NT2/D1 (cell line): ENCODE measurements at places on chromosomes 3 and 15.

DNA sequence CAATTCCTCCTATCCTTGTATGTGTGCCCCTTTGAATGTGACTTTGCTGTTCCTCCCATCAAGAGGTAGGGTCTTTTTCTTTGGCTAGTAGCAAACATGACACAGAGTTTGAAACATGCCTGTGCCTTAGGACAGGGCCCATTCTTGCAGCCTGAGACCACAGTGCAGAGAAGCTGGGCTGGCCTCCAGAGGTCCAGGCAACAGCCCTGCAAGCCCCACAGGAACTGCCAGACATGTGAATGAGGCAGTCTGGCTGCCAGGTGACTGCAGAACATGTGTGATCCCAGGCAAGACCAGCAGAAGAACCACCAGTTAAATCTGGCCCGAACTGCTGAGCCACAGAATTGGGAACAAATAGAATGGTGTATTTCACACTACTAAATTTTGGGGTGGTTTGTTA lies 1.2 kb upstream of the HGD start:
- no peak for DNase-seq

GRCh38 chr3:149247929-149248691 lies 26.5 kb upstream of the CP start:
- no peak for DNase-seq

DNA sequence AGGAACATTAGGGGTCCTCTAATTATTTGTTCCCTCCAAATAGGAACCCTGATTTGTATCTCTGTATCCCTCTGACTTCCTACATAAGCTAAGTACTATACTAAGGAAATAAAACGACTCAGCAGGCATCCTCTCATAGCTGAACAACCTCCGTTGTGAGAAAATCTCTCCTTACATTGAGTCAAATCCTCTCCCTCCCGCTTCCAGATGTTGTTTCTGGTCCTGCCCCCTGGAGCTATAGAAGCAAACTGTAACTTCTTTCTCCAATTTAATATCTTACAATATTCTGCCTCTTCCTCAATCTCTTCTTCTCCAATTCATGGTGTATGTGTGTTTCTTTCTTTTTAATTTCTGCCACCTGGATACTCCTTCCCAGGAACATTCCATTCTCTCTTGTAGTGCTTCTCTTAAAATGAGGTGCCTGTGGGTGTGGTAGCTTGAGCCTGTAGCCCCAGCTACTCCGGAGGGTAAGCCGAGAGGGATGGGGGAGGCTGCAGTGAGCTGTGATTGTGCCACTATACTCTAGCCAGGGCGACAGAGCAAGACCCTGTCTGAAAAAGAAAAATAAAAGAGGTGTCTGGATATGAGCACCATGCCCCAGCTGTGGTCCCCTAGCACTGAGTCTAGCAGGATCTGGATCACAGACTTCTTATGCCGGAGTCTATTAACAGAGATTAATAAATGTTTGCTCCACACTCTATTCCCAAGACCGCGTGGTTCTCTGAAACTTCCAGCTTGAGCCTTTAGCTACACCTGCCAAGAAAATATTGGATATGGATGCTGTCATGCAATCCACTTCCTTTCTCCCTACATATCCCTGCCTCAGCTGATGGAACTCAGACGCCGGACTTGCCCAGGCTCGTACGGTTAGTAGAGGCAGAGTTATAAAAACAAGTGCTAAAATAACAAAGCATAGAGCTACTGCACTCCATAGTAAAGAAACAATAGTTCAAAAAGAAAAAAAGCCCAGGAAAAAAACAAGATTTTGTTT lies 42.9 kb upstream of the NEO1 start:
- no peak for DNase-seq

DNA sequence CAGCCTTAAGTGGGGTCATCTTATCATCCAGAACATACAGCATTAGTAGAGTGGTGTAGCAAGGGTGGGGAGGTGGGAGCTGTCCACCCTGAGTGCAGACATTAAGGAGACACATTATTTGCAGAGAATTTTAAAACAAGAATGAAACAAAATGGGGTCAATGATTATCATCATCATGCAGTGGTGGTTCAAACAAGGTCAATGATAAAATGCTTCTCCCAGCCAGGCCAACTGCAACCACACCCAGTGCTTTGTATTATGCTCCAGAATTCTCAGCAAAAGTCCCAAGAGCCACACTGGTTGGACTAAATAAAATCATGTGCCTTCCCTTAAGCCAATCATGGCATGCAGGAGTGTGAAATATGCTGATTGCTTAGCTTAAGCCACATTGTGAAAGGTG lies 96.7 kb upstream of the FHIT start:
- no peak for DNase-seq

DNA sequence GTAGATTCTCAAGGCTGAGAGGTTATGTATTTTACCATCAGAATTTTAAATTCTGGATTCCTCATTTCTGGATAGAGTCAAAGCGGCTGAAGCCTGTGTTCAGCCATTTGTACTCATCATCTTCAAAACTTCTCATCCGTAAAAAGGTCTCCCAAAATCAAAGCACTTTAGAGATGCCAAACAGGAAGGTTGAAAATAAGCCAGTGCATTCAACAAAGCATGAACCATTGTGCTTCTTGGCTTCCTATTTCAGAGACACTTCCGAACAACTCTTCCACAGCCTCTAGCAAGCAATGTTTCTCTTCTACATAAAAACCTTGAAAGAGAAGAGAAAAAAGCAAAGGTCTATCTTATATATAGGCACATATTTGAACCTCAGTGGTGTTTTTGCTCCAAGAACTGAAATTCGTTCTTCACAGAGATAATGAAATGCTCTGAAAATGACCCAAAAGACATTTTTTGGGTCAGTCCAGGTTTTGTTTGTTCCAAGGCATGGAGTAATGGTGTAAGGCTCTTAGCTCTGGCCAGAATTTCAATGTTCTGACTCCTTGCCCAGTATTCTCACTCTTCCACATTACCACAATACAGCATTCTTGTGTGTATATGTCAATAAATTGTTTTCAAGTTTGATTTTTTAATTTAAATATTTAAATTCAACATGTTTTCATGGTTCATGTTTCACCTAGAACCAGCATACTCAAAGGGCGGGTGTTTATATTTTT lies 163.1 kb downstream of the STAC start:
- DNase-seq, result no peak

- no peak for DNase-seq
Observed at GRCh38 chr15:64746921-64747320, 28.5 kb downstream of the RBPMS2 start.

GRCh38 chr3:189655617-189656016 lies 24.4 kb downstream of the TP63 start:
- DNase-seq, result no peak

DNA sequence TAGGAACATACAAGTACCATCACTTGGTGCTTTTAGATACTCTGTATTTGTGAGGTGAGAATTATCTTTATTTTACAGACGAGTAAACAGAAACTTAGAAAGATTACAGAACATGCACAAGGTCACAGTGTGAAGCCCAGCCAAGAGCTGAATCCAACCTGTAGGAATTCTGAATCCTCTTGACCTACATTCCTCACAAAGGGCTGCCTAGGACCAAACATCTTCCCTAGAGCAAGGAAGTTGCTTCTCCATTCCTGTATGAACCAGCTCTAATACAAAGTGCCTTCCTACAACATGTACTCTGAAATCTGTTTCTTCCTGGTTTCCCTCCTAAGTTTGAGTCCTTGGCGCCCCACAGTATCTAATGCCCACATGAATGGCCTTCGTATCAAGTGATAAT lies 2.9 kb downstream of the HDGFL3 start:
- DNase-seq, result peak; percentile 13

GRCh38 chr15:81106560-81106959 lies 27.5 kb upstream of the CFAP161 start:
- DNase-seq, result peak; percentile 32

GRCh38 chr3:8756671-8757070 lies 12.7 kb downstream of the OXTR start:
- no peak for DNase-seq
